ENCODE measurements at places on chromosomes 2 and 18.
A peak's percentile ranks its signal among the peaks of the same experiment; 100 is the strongest.

- no peak for DNase-seq
Observed at GRCh38 chr2:238039985-238040384, 20.8 kb upstream of the SCLY start.

GRCh38 chr18:24270358-24270936 lies 127.2 kb downstream of the OSBPL1A start:
- DNase-seq: no peak

DNA sequence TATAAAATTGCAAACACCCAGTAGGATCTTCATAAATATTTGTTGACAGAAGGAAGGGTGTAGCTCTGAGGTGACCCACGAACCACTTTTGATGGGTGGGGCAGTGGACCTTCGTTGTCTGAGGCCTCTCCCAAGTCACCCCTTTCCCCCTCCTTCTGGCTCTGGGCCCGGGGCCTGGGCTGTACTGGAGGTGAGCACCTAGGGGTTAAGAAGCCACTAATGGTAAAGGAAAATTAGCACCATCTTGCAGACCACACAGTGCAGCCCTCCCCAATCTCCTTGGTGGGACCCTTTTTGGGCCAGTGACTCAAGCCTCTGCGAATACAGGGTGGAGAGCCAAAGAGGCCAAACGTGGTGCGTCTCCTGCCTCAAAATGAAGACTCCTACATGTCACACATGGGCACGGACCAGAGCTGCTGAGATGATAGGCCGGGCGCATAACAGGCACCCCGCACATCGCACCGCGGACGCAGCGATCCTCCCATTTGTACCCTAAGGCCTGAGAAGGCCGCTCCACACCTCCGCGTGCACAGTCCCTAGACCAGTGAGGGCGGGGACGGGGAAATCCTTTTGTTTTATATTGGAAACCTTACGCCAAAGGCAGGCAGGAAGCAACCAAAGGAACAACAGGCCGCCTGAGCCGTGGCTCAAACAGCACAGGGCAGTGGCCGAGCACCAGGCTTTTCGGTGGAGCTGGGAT lies 31.9 kb upstream of the ATP6V1B1 start:
- no peak for DNase-seq

DNA sequence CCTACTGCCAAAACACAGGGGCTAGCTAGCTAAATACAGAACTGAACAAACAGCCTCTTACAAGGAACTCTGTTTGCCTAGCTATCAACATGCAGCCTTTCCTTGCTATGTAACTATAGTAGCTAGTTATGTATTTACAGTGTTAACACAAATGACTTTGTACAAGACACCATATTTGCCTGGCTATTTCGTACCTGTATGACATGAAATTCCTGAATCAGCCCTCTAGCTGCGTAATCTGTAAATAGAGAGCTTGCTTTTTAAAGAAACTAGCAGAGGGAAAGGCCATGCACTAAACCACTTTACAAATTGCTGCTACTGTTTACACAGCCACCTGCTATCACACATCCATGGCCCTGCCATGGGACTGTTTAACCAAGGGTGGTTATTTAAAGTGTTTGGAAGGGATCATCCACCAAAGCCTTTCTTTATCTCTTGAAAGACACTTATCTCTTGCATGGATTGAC lies 248.7 kb downstream of the TFCP2L1 start:
- DNase-seq: no peak

- DNase-seq: no peak
Observed at GRCh38 chr2:54634021-54634420, 89.4 kb upstream of the EML6 start.

DNA sequence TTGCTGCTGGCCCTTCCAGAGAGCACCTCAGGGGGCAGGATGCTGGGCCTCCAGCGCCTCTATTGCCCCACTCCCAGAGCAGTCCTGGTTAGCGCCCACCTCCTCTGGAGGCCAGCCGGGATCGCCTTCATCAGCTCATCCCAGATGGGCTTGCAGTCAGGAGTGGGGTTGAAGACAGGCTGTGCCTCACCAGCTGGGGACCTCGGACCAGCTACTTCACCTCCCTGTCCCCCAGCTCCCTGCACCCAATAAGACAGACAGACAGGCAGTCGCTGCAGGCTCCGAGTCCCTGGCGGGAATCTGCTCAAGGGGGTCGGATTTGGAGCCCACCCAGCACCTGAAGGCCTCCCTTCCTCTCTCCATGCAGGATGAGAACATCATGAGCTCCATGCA lies 18.9 kb upstream of the FAHD2A start:
- DNase-seq: peak; percentile 69

- DNase-seq: no peak
Observed at GRCh38 chr2:905833-906140, 44.9 kb upstream of the SNTG2 start.

DNA sequence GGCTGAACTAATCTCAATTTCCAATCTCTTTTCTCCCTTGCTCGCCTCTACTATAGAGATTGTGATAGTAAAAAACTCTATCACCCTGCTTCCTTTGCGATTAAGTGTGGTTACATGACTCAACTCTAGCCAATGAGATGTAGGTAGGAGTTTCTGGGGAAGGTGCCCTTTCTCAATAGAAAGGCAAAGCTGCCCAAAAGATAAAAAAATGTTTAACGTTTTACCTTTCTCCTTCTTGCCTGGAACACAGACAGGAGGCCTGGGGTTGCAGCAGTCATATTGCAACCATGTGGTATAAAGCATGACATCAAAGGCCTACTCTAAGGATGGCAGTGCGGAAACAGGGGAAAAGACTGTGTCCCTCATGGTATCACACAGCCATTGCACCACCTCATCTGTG lies 31.5 kb downstream of the TMEM37 start:
- no peak for DNase-seq

- no peak for DNase-seq
Observed at GRCh38 chr18:62880673-62881364, 165.5 kb downstream of the PHLPP1 start.

DNA sequence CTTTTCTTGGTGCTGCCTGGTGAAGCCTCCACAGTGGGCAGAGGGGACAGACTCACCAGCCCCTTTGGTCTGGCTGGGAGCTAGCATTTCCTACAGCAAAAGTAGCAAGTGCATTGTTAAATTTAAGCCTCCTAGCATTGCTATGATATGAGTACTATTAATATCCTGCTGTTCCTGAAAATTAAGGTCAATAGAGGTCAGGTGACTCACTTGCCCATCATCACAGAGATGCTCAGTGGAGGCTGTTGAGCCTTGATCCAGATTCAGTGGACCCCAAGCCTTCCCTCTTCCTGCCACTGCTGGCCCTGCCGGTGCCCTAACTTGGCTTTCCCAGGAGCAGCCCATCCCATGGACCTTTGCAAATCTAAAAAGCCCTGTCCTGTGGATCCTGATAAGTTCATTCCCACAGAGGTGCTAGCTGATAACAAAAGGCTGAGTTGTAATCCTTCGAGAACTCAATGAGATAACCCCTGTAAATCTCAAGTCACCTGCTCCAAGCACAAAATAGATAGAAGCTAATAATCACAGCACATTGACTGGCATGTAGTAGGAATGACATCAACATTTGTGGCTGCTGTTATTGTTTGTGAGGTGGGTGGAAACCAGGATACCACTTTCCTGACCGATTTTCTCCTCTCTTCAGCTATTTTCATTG lies 84.4 kb downstream of the THNSL2 start:
- DNase-seq: no peak

GRCh38 chr18:37853706-37854105 lies 288.1 kb upstream of the CELF4 start:
- no peak for DNase-seq

DNA sequence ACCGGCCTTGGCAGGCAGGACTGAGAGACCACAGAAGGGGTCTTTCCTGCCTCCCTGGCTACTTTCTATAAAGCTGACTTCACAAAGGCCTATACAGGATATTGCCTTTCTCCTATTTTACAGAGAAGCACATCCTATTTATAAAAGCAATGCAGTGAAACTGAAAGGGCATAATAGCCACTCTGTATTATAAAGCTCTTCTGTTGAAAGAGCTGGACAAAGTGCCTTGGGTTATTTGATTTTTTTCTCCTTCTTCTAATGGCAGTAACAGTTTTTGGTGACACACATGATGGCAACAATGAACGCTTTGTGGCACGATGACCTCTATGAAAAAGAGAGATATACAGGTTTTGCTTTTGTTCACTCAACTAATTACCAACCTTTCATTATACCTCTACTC lies 281.1 kb downstream of the ZNF516 start:
- DNase-seq: no peak

GRCh38 chr2:239264838-239265651 lies 135.8 kb downstream of the HDAC4 start:
- peak; percentile 86 for DNase-seq

DNA sequence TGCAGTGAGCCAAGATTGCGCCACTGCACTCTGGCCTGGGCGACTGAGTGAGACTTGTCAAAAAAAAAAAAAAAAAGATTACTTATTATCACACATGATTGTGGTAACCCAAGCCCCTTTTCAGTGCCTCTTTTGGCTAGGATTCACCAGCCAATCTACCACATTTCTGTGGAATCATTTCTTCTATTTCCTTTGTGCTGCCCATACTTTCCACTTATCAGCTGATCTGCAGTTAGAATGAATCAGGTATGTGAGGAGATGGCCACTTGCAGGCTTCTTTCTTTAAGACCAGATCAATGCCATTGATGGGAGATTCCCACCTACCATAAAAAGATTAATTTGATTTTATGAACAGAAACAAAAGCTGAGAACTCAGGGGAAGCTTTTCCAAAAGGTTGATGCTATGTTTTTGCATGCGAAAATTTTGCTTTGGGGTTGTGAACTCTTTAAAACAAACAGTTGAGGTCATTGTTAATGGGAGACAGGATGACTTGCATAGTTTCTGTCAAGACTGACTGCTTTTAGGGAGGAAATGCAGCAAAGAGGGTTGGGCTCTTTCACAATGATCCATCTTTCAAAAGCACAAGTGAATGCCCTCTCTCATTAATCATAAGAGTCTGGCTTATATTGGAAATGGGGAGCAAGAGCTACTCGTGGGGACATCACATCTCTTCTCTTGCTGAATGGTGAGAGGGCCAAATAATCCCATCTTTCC lies 66.9 kb upstream of the CYP26B1 start:
- no peak for DNase-seq

DNA sequence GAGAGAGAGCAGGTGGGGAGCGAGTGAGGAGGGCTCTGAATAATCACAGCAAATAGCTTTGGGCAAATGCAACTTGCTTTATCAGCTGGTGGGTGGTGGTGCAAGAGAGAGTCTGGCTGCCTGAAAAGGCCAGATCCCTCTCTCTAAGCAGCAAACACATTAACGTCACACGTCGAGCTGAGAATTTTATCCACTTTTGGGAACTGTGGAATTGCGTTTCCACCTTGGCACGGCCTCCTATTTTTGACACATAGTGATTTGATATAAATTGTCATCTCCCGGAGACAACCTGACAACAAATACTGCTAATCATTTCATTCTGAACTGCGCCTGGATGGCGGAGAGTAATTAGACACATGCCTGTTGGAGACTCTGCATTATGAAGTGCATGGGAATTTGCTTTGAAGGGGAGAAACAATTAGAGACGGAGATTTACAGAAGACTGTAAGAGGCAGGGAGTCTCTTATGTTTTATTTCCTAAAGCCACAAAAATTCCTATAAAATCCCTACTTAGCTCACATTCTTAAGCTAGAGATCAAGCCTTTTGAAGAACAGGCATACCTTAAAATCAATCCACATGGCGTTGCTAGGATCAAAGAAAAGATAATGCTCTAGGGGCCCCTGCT lies 634.1 kb downstream of the TDRD15 start:
- DNase-seq: no peak

DNA sequence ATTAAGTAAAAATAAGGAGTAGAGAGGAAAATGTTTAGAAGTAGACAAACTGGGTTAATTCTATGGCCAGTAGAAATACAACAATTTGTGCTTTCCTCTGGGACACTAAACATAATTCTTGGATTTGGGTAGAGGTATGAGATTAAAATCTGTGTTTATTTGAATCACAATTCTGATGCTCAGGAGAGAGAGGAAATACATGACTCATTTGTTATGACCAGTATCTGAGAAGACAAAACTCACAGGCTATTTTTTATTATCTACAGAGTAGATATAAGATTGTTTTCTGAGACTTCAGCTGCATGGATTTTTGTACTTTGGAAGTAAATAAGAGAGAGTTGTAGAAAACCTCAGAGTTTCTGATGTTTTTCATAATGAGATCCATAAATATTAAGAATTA lies 315.7 kb upstream of the CWC22 start:
- no peak for DNase-seq

GRCh38 chr2:231960810-231961348 lies 634 bp upstream of the DIS3L2 start:
- DNase-seq: no peak

GRCh38 chr2:104049438-104049837 lies 804.5 kb upstream of the POU3F3 start:
- DNase-seq: no peak

GRCh38 chr18:55420665-55421307 lies 167.2 kb downstream of the TCF4 start:
- no peak for DNase-seq

GRCh38 chr2:241984271-241984655 lies 114.7 kb downstream of the RTP5 start:
- peak; percentile 38 for DNase-seq

DNA sequence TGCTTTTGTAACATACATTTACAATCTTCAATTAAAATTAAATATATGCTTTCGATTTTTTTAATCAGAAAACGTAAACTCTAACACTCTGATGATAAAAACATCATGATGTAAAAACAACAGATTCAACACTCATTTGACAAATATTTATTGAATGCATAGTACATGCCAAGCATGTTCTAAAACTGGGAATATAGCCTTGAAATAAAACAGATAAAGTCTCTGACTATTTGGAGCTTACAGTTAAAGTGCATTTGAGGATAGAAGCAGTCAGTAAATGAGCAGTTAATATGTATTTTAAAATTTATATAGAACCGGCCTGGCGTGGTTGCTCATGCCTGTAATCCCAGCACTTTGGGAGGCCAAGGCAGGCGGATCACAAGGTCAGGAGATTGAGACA lies 47.8 kb downstream of the TMX3 start:
- no peak for DNase-seq

GRCh38 chr2:231290321-231291015 lies 92.0 kb downstream of the ARMC9 start:
- DNase-seq: no peak

- no peak for DNase-seq
Observed at GRCh38 chr2:237101118-237101979, 15.7 kb downstream of the COPS8 start.

DNA sequence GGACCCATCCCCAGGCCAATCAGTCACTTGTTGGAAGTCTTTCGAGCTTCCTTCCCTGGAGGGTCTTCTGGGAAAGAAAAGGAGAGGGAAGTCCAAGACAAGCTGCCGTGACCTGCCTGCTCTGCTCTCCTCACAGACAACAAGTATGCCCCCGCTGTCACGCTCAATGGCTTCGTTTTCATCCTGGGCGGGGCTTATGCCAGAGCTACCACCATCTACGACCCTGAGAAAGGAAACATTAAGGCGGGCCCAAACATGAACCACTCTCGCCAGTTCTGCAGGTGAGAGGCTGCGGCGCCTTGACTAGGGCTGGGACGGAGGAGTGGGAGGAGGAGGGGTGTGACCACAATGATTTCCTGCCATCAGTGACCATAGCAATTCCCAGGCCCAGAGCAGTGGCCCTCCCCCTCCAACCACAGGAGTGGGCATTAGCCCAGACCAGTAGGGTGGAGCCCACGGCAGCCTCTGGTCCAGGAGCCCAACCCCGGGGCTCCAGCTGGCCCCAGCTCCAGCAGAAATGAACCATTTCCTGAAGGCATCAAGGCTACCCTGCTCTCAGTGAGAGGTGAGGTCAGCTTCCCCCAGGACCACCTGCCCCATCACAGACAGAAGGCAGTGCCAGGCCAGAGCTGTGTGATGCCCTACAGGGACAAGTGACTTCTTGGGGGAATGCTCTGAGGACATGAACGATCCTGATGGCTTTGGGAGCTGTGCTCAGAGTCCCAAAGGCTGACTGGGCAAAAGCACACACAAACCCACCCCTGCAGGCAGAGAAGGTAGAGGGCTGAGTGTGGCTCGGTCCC lies 223.1 kb downstream of the ATAD2B start:
- no peak for DNase-seq

Data from spleen (tissue), 13 donors.